Kidney capillary endothelial cell (primary cell): ENCODE measurements at places on chromosomes 12 and 14.

- no peak for DNase-seq
Observed at GRCh38 chr12:13358391-13358905, 161.9 kb downstream of the EMP1 start.

- DNase-seq = no peak
Observed at GRCh38 chr14:104984056-104984894, 1.3 kb upstream of the CLBA1 start.

DNA sequence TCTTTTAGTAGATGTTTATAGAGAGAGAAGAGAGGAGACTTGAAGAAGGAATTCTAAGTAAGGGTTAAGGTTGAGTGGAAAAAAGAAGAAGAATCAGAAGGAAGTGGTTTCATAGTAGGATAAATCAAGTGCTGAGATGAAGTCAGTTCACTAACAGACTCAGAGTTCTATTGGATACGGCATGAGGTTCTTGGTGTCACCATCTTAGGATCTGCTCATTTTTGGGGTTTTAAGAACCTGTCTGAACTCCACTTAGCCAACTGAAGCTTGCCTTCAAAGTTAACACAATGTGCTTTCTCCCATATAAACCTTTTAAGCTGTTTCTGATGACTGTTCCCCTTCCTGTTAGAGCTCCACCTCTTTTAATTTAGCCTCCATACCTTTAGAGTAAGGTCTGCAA, 152.6 kb downstream of the PRKCH start:
- no peak for DNase-seq

DNA sequence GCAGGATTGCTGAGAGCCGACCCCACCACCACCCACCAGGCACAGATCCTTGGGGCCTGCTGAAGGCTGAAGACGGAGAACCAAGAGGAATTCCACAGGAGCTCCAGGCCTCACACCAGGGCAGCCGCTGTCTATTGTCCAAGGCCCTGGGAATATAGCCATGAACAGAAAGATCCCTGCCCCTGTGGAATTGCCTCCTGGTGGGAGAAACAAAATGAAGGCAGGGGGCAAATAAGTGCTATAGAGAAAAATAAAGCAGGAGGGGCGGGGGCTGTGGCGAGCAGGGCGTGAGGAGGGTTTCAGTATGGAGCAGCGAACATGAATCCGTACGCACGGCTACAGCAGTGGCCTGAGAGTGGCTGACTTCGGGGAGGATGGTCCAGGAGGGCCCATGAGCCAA, 96.1 kb downstream of the EML1 start:
- no peak for DNase-seq

DNA sequence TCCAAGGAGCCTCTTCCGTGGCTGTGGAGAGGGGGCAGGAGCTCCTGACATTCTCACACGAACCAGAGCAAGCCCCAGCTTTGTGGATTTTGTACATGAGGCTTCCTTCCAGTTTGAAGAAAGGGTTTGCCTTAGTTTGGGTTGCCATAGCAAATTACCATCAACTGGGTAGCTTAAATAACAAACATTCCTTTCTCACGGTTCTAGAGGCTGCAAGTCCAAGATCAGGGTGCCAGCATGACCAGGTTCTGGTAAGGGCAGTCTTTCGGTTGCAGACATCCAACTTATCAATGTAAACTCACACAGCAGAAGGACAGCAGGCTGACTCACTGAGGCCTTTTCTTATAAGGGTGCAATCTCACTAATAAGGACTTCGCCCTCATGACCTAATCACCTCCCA, 25.9 kb upstream of the STAB2 start:
- DNase-seq = no peak

DNA sequence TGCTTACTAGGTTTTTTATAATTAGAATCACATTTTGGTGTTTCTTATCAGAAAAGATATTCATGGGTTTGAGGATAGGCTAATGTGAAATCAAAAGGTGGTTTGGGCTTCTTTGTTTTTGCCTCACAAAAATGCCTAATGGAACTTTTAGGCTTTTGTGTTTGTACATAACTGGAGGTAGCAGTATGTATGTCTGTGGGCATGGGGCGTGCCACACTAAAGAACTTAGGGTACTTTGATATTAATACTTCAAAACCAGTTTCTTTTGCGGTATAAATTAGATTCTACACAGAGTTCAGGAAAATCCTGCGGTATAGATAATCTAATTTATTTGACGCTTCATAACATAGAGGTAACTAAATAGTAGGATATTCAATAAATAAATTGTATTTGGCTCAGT, 1.9 kb downstream of the ETV6 start:
- no peak for DNase-seq

GRCh38 chr12:19203539-19204506, 74.3 kb downstream of the PLEKHA5 start:
- DNase-seq = no peak

GRCh38 chr14:103451401-103451800, 66.2 kb downstream of the MARK3 start:
- DNase-seq = no peak

DNA sequence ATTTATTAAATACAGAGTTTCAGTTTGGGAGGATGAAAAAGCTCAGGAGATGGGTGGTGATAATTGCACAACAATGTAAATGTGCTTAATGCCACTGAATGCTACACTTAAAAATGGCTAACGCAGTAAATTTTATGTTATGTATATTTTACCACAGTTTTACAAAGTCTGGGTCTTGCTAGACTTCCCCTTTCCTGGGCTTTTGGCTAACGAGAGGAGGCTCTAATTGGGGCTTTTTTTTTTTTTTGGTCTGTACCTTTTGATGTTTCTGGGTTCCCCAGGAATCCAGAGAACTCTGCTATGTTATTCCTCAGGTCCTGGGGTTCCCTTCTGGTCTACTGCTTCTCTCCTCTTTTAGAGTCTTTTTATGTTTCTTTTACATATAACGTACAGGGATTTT, 355.5 kb downstream of the CACNA1C start:
- DNase-seq = no peak

- no peak for DNase-seq
Observed at GRCh38 chr12:39451977-39452376, 9.1 kb upstream of the KIF21A start.

- DNase-seq = no peak
Observed at GRCh38 chr12:114092981-114093380, 126.9 kb upstream of the RBM19 start.

GRCh38 chr14:79050787-79051727, 880.9 kb downstream of the NRXN3 start:
- DNase-seq = no peak

DNA sequence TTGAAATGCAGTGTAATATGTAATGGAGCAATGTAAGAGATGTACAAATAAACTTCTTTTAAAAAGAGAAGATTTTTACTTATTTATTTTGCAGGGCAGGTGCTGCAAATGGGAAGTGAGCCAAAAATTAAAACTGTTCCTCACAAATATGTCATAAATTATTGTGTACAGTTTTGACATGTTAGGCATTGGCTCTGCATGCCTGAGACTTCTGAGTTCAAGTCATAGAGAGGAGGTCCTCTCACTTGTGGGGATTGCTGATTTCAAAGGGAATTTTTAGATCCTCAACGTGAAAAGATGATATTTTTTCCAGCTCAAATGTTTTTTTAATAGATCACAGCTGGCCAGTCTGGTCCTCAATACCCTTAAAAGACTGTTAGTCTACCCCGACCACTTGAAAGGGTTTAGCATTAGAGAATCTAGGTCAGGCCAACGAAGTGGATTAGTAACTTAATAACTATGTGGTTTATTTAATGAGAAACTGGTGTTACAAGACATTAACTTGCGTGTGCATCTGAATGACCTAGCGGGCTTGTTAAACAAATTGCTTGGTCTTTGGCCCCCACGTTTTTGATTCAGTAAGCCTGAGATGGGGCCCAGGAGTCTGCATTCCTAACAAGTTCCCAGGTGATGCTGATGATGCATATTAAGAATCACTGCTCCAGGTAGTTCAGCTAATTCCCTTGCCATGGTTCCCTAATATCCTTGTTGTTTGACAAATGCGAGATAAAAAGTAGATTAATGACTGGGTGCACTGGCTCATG, 30.9 kb upstream of the WDR89 start:
- DNase-seq = no peak

GRCh38 chr14:54650959-54651351, 84.0 kb downstream of the SAMD4A start:
- DNase-seq = no peak

- DNase-seq = no peak
Observed at GRCh38 chr14:86756521-86757190, 1226.7 kb downstream of the FLRT2 start.

DNA sequence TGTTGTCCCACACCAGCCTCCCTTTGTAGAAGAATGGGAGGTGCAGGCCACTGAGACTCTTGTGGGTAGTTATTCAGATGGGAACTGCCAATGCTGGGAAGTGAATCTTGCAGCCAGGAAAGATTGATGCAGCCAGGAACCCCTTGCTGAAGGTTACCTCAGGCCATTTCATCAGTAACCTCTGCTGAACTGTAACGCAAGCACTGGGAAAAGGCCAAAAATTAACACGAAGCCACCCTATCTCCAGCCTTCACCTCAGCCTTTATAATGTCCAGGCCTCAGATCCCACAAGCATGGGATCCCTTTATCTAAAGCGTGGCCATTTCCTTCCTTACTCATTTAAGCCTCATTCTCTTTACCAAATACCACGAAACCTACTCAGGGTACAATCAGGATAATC, 211.1 kb downstream of the SPTSSA start:
- DNase-seq = no peak

DNA sequence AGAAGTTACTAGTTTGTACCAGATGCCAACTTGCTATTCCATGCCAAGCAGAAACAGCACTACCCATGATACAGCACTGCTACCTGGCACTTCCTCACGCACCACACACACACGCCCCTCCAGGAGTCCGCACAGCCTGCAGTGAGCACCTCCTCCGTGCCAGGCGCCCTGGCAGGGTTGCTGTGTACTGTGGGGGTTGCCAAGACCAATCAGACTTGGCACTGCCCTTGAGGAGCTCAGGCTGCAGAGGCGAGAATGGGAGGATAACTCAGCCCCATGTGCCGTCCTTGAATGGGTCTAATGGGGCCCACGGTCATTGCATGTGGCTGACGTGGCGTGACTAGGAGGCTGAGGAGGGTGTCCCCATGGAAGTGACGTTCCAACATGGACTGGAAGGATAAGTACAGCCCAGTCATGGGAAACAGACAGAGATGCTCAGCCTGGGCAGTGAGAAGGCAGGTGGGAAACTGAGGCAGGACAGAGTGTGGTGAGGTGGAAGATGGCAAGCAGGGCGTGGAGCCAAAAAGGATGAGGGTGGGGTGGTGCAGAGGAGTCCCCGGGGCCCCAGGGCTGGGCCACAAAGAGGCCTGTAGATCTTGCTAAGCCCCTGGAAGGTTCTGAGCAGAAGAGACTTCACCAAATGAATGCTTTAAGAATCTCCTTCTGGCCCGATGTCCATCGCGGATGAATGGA, 65.3 kb upstream of the C14orf180 start:
- DNase-seq = no peak

- DNase-seq = peak; percentile 40
Observed at GRCh38 chr12:114316076-114316475, 89.9 kb downstream of the TBX5 start.

GRCh38 chr14:97445367-97445766, 648.2 kb downstream of the VRK1 start:
- DNase-seq = no peak

DNA sequence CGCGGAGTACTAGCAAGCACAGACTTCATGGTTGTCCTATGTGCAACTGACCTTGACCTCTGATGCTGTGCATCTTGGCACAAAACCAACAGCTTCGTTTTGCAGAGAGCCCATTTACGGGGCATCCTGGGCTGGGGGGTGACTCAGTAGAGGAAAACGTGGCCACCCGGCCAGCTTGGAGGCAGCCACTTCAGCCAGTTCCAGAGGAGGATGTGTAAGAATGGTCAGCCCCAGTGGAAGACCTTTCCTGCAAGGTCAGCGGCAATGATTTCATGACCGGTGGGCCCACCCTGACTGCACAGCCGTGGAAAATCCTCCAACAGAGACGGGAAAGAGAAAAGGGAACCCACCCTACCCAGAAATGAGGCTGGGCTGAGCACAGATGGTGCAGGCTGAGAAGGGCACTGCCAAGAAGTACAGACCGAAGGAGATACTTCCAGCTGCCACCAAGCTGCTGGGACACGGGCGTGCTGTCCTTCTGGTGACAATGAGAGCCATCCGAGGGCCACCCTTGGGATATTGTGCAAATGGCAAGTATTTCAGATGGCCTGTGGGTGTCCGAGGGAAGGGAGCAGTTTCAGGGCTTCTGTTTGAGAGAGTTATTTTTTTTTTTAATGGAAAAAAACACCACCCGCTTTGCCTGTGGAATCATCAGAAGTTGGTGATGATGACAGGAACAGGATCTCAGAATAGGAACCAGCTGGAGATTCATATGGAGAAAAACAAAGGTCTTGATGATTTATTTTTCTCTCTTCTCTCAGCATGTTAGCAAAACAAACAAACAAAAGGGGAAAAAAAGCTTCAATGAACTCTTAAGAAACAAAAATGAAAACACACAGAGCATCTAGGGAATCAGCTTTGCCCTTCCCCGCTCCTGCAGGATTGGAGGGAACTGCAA, 120.2 kb upstream of the RFLNA start:
- DNase-seq = peak; percentile 50

DNA sequence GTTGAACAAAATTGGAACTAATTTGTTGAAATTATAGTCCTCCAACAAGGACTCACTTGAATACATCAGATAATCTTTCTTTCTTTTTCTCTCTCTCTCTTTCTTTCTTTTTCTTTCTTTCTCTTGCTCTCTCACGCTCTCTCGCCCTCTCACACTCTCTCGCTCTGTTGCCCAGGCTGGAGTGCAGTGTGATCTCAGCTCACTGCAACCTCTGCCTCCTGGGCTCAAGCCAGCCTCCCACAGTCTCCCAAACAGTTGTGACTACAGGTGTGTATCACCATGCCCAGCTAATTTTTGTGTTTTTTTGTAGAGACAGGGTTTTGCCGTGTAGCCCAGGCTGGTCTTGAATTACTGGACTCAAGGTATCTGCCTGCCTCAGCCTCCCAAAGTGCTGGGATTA, 22.8 kb downstream of the WDR20 start:
- no peak for DNase-seq

GRCh38 chr12:101829639-101830366, 956 bp downstream of the GNPTAB start:
- DNase-seq = no peak

DNA sequence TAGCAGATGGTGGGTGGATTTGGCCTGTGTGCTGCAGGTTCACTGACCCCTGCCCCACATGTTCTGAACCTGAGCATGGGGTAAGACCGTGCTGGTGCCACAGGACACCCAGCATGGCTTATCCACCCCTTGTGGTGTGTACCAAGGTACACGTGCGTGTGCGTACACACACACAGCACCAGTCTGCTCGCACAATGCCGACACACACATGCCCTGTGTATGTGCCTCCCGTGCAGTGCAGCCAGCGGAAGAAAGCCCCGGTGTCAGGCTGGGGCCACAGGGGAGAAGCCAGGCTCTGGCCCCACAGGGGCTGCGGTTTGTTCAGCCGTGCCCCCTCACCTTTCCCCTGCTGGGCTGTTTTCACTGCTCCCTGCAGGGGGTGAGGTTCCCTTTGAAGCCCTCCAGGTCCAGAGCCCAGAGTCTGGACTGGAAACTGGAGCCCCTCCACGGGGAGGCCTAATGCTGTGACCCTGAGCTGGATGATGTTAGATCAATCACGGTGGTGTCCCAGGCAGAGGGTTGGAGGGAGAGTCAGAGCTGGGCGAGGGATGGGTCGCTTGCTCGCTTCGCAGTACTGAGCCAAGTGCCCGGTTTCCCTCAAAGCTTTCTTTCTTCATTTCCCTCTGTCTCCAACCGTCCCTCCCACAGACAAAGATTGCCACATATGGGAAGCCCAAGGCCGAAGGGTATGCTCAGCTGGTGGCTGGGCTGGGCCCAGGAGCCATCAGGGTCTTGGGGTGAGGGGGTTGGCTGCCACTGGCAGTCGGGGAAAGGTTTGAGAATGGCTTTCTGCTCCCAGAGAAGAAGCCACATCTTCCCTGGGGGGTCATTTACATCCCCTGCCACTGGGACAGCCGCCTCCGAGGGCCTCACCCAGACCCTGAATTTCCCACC, 6.2 kb downstream of the DTX1 start:
- no peak for DNase-seq
